Glutamatergic neuron (in vitro differentiated cells): ENCODE measurements at places on chromosomes 2 and 18. TPM values are rescaled to one million over a fixed set of nuclear protein-coding genes. Genes with fewer than 3 reads are reported as not detected.

The CCDC74B gene
- total RNA-seq = 0.29 TPM

The CABYR gene
- total RNA-seq = 14.0 TPM

The FBLN7 gene
- 0.20 TPM for total RNA-seq

The DNAJC5G gene
- not detected for total RNA-seq

The SPP2 gene
- total RNA-seq = not detected

The ALK gene
- 9.6 TPM for total RNA-seq

The SGPP2 gene
- 2.1 TPM for total RNA-seq

The IKZF2 gene
- total RNA-seq = 1.8 TPM

The REG3G gene
- not detected for total RNA-seq

The NEB gene
- total RNA-seq = 0.59 TPM

The GAL3ST2 gene
- total RNA-seq = 0.42 TPM

The CIB4 gene
- total RNA-seq = not detected

The RAB31 gene
- total RNA-seq = 4.1 TPM

The CYBRD1 gene
- total RNA-seq = 0.54 TPM

The CNPPD1 gene
- total RNA-seq = 61.5 TPM

The SMYD1 gene
- 0.25 TPM for total RNA-seq

The TMEM247 gene
- total RNA-seq = not detected

The HOXD9 gene
- total RNA-seq = 0.44 TPM

GRCh38 chr2:15049096-15049993 is 416.8 kb downstream of the LRATD1 start:
- H3K36me3 ChIP-seq = no peaks in the 10 kb centered on the region
- no peaks in the 10 kb centered on the region for H3K27me3 ChIP-seq
- peaks cover 11% of the 10 kb centered on the region for H3K4me1 ChIP-seq
- H3K4me3 ChIP-seq = no peak overlapping the region
- H3K27ac ChIP-seq = no peak overlapping the region
- no peak for DNase-seq

DNA sequence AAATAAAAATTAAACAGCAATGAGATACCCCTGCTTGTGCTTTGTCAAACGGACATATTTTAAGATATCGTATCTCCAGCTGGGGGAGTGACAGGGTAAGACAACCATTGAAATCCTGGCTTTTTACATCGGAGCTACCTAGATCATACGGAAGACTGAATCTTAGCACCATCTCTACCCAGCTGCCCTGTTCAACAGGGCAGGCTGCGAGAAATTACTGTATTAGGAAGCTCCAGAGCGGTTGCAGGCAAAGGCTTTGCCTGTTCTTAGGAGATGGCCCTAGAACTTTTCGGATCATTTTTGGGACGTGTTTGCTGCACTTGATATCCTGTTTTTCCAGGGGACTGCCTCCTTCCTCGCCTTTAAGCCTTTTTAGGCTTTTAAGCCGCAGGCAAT is 2.0 kb upstream of the PRKCE start:
- no peaks in the 10 kb centered on the region for H3K36me3 ChIP-seq
- no peak overlapping the region for H3K27ac ChIP-seq
- H3K4me1 ChIP-seq = peaks cover 26% of the 10 kb centered on the region
- no peak for DNase-seq
- H3K4me3 ChIP-seq = peak overlapping the region; percentile 83

- no peak overlapping the region for H3K4me3 ChIP-seq
- DNase-seq = no peak
- H3K36me3 ChIP-seq = no peaks in the 10 kb centered on the region
- H3K4me1 ChIP-seq = peaks cover 10% of the 10 kb centered on the region
- H3K27me3 ChIP-seq = no peaks in the 10 kb centered on the region
Observed at GRCh38 chr2:176291809-176292283, 22.6 kb downstream of the MTX2 start.

- no peak for DNase-seq
- no peaks in the 10 kb centered on the region for H3K4me1 ChIP-seq
- H3K27me3 ChIP-seq = peaks cover 4% of the 10 kb centered on the region
- H3K4me3 ChIP-seq = no peak overlapping the region
Observed at GRCh38 chr2:136134126-136134525, 16.2 kb upstream of the CXCR4 start.

GRCh38 chr2:230904856-230905447 is 20.1 kb downstream of the GPR55 start:
- H3K4me3 ChIP-seq = no peak overlapping the region
- DNase-seq = peak; percentile 7
- peaks cover 2% of the 10 kb centered on the region for H3K27me3 ChIP-seq
- no peaks in the 10 kb centered on the region for H3K4me1 ChIP-seq
- H3K27ac ChIP-seq = no peak overlapping the region

DNA sequence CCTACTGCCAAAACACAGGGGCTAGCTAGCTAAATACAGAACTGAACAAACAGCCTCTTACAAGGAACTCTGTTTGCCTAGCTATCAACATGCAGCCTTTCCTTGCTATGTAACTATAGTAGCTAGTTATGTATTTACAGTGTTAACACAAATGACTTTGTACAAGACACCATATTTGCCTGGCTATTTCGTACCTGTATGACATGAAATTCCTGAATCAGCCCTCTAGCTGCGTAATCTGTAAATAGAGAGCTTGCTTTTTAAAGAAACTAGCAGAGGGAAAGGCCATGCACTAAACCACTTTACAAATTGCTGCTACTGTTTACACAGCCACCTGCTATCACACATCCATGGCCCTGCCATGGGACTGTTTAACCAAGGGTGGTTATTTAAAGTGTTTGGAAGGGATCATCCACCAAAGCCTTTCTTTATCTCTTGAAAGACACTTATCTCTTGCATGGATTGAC is 248.7 kb downstream of the TFCP2L1 start:
- H3K36me3 ChIP-seq = no peaks in the 10 kb centered on the region
- DNase-seq = no peak
- no peak overlapping the region for H3K4me3 ChIP-seq

GRCh38 chr18:34802959-34803358 is 92.9 kb downstream of the DTNA start:
- DNase-seq = no peak
- H3K4me1 ChIP-seq = no peaks in the 10 kb centered on the region
- H3K36me3 ChIP-seq = no peaks in the 10 kb centered on the region

DNA sequence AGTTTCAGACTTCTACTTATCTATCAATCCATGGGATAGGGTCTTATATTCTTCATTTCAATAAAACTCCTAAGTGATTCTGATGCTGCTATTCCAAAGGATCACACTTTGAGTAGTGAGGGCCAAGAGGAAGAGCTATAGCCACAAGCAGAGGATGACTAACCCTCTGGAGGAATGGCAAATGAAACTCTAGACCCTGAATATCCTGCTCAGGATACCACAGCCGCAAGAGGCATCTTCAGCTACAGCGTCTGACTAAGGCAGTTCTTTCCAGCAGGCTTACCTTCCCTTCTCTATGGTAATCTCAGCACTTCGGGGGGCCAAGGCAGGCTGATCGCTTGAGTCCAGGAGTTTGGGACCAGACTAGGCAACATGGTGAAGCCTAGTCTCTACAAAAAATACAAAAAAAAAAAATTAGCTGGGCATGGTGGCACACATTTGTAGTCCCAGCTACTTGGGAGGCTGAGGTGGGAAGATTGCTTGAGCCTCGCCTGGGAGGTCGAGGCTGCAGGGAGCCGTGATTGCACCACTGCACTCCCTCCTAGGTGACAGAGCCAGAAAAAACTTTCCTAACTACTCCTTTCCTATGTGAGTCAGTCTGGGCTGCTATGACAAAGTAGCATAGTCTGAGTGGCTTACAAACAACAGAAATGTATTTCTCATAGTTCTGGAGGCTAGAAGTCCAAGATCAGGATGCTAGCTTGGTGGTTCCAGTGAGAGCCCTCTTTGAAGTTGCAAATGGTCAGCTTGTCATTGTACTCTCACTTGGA is 371.9 kb downstream of the IRS1 start:
- H3K4me1 ChIP-seq = peaks cover 3% of the 10 kb centered on the region
- H3K4me3 ChIP-seq = no peak overlapping the region
- H3K27ac ChIP-seq = no peak overlapping the region
- no peaks in the 10 kb centered on the region for H3K36me3 ChIP-seq
- H3K27me3 ChIP-seq = peaks cover 2% of the 10 kb centered on the region

GRCh38 chr2:63544017-63544627 is 44.2 kb downstream of the WDPCP start:
- H3K4me1 ChIP-seq = peaks cover 13% of the 10 kb centered on the region
- no peaks in the 10 kb centered on the region for H3K36me3 ChIP-seq
- H3K27me3 ChIP-seq = peaks cover 3% of the 10 kb centered on the region

DNA sequence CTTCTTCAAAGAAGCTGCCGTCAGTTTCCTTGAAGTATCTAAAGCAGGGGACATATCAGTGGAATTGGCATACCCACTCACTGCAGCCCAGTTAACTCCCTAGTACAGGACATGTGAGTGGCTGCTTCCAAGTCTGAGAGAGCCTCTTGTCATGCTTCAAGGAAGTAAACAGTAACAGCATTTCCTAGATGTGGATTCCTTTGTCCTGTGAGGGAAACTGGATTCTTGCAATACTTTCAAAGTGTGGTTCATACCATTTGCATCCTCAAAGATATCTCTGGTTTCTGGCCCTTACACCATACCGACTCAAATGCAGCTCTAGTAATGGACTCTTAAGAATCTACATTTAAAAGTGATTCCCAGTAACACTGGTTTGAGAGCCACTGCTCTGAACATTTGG is 87.2 kb downstream of the ESCO1 start:
- no peaks in the 10 kb centered on the region for H3K4me1 ChIP-seq
- peaks cover 2% of the 10 kb centered on the region for H3K27me3 ChIP-seq
- no peak overlapping the region for H3K4me3 ChIP-seq
- H3K27ac ChIP-seq = no peak overlapping the region
- peaks cover 19% of the 10 kb centered on the region for H3K36me3 ChIP-seq

DNA sequence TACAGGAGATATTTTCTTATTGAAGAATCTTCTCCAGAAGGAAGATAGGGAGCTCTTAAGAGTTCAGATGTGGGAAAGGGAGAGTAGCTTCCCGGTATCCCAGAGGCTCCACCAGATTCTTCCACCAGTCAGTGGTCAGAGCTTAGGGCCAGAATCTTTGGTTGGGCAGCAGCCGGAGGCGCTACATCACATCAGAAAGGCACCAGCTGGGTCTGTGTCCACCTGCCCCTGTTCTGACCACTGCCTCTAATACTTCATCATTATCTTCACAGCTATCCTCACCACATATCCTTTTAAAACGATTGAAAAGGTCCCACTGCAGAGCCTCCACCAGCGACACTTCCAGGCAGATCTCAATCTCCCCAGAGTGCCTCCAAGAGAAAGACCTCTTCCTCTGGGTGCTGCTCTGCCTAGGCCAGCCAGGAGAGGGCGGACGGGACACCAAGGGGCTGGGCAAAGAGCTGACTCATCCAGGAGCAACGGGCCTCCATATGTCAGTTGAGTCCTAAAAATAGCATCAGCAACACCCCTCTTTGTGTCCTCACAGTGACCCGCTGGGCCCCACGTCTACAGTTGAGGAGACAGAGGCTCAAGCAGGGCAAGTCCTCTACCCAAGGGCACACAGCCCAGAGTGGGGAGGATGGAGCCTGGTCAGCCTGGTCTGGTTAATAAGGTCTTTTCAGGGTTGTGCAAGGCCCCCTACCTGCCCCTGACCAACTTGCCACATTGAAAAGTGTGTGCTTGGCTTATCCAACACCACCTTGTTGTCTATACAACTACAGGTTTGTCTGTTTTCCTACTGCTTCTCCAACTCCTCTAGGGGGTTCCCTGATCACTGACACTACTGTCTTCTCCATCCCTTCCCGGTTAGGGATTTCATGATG is 81.2 kb downstream of the ADD2 start:
- peaks cover 15% of the 10 kb centered on the region for H3K36me3 ChIP-seq
- peaks cover 24% of the 10 kb centered on the region for H3K27me3 ChIP-seq
- peak overlapping the region; percentile 73 for H3K4me3 ChIP-seq
- DNase-seq = peak; percentile 81

- H3K36me3 ChIP-seq = no peaks in the 10 kb centered on the region
- no peak for DNase-seq
- H3K27me3 ChIP-seq = no peaks in the 10 kb centered on the region
- H3K4me1 ChIP-seq = no peaks in the 10 kb centered on the region
- H3K4me3 ChIP-seq = no peak overlapping the region
Observed at GRCh38 chr2:17058772-17059402, 393.3 kb upstream of the CYRIA start.

- H3K36me3 ChIP-seq = no peaks in the 10 kb centered on the region
- no peak for DNase-seq
- H3K4me1 ChIP-seq = peaks cover 3% of the 10 kb centered on the region
- H3K27me3 ChIP-seq = peaks cover 4% of the 10 kb centered on the region
- no peak overlapping the region for H3K27ac ChIP-seq
- no peak overlapping the region for H3K4me3 ChIP-seq
Observed at GRCh38 chr2:160205505-160205904, 5.4 kb upstream of the ITGB6 start.

DNA sequence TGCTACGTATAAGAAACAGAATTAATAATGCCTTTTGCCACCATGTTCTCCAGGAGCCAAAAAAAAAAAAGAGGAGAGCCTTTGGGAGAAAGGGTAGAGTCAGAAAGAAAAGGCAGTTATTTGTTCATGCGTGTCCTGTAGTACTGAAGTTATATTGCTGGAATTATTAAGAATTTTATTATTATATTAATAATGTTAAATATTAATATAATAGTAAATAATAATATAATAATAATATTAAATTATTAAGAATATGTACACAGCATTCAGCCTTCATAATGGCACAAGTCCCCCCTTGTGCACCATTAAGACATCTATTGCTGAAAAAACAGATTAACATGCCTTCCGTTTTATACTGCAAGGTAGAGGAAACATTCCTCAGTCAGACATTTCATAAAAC is 8.1 kb downstream of the REG1A start:
- H3K27ac ChIP-seq = no peak overlapping the region
- no peaks in the 10 kb centered on the region for H3K27me3 ChIP-seq
- DNase-seq = no peak
- H3K4me1 ChIP-seq = no peaks in the 10 kb centered on the region

- no peaks in the 10 kb centered on the region for H3K27me3 ChIP-seq
- no peak overlapping the region for H3K27ac ChIP-seq
- no peaks in the 10 kb centered on the region for H3K36me3 ChIP-seq
- no peaks in the 10 kb centered on the region for H3K4me1 ChIP-seq
- DNase-seq = no peak
Observed at GRCh38 chr2:17252258-17252657, 266.0 kb downstream of the RAD51AP2 start.

DNA sequence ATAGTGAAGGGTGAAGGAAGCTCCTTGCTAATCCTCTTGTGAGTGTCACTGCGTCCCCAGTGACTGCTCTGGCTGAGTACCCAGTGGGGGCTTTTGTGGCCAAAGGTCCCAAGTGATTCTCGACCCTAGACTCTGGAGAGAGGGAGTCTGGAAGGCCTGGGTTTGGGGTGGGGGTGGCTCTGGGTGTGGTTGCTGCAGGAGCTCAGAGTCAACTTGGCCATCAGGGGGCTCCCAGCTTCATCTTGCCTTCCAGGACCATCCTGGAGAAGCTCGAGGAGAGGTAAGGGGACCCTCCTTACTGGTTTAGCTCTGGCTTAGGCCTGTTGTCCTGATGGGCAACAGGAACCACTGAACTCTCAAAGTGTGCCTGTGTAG is 592 bp downstream of the PSD4 start:
- H3K4me1 ChIP-seq = peaks cover 3% of the 10 kb centered on the region
- H3K4me3 ChIP-seq = no peak overlapping the region
- DNase-seq = no peak
- no peaks in the 10 kb centered on the region for H3K36me3 ChIP-seq
- peaks cover 9% of the 10 kb centered on the region for H3K27me3 ChIP-seq
